ENCODE measurements at places on chromosomes 7 and 10.

GRCh38 chr10:127347202-127347959, 151.0 kb upstream of the INSYN2A start:
- DNase-seq: no peak

GRCh38 chr10:80079312-80079719, 851 bp downstream of the TMEM254 start:
- DNase-seq: no peak

- DNase-seq: no peak
These were observed 440.7 kb downstream of the PLXDC2 start for GRCh38 chr10:20256969-20257368.

DNA sequence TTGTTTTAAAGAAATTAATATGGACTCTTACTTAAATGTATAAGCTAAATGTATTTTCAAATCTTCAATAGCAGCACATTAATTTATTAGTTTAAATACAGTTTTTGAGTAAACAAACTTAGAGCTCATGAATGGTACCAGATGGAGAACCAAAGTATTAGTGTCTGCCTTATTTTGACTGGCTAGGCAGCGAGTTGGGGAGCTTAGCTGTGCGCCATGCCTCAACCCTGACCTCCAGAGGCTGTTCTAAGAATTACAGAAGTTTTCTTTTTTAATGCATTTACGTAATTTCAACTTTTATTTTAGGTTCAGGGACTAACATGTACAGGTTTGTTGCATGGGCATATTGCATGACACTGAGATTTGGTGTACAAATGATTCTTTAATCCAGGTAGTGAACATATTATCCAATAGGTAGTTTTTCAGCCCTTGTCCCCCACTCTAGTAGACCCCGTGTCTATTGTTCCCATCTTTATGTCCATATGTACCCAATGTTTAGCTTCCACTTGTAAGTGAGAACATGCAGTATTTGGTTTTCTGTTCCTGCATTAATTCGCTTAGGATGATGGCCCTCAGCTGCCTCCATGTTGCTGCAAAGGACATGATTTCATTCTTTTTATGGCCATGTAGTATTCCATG, 166.8 kb downstream of the IQUB start:
- no peak for DNase-seq

DNA sequence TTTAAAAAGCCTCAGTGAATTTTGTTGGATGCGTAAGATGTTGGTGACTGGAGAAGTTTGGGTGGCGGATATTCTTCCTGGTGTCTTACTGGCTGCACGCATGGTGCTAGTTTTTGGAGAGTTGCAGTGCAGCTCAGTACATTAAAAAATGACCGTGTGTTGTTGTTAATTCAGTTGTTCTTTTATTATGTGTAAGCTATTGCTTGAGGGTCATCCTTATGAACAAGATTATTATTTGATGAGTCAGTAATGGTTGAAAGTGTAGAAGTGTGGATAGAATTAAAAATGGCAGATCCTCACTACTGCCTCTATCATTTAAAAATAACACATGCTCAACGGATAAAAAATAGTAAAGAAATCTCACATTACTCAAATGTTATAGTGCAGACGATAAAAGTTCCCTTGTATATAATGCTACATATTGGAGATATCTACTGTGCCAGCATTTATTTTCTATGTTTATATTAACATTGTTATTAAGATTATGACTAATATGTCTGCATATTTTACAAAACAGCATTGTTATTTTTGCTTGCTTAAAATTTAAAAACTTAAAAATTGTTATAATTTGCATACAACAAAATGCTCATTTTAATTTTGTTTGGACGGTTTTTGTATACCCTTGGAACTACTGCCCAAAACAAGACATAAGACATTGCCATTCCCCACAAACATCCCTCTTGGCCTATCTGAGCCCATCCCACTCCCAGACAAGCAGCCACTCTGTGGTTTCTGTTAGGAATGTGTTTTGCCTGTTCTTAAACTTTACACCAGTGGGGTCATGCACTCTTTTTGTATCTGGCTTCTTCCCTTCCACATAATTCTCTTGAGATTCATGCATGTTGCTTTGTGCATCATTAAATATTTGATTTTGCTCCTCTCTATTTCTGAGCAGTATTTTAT, 142.0 kb downstream of the DOCK1 start:
- no peak for DNase-seq

- no peak for DNase-seq
These were observed 459.1 kb downstream of the PLXNA4 start for GRCh38 chr7:132117181-132117580.

DNA sequence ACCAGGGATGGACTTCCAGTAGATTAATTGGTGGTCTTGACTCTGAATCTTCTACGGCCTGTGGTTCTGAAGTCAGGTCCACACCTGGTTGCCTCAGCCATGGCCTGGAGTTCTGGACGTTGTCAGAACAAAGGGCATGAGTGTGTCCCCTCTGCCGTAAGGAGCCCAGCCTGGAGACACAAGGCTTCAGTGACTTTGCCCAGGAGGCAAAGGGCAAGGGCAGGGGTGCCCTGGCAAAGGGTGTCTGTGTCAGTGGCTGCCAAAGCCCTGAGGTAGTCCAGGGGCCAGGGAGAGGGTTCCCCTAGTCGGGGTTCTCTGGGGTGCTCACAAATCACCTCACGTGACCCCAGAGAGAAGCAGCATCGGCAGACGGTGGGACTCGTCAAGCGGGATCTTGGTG, 273.2 kb upstream of the ZNF32 start:
- no peak for DNase-seq

DNA sequence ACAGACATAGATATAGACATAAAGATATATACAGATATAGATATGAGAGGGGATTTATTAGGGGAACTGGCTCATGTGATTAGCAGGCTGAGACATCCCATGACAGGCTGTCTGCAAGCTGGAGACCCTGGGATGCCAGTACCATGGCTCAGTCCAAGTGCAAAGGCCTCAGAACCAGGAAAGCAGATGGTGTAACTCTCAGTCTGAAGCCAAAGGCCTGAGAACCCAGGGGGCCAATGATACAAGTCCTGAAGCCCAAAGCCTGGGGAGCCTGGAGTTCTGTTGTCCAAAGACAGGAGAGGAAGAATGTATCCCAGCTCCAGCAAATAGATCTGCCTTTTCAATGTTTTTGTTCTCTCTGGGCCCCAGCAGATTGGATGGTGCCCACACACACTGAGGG, 5.5 kb downstream of the NCOA4 start:
- no peak for DNase-seq

DNA sequence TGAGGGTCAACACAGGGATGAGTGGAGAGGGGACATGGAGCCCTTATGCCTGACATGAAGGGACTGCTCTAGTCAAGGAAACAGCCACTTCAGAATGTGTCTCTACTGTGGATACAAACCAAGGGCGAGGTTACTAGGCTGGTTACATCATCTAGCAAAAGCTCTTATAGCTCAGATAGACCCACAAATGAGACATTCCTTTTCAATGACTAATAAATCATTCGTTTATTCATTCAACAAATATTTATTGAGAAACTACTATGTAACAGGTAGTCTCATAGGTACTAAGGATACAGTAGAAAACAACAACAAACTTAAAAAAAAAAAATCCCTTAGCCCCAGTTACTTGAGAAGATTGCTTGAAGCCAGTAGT, 219.5 kb downstream of the KIAA1217 start:
- DNase-seq: no peak

Measured in stimulated activated CD4-positive, alpha-beta T cell treated with anti-CD3 and anti-CD28 coated beads, Interleukin-12 subunit alpha, Interleukin-12 subunit beta, amount 100 ng/mL, for 24 hours (primary cell).